ENCODE measurements at places on chromosomes 6 and 20. TPM values are rescaled to one million over a fixed set of nuclear protein-coding genes. Genes with fewer than 3 reads are reported as not detected.

DEFB124 gene
- not detected for total RNA-seq

KIAA0408 gene
- 1.1 TPM for total RNA-seq

CNKSR3 gene
- 7.7 TPM for total RNA-seq

HS3ST5 gene
- not detected for total RNA-seq

DEFB113 gene
- not detected for total RNA-seq

ARHGAP18 gene
- total RNA-seq, result 32.9 TPM

RBM24 gene
- 1.7 TPM for total RNA-seq

HCK gene
- total RNA-seq, result 0.65 TPM

MATN4 gene
- not detected for total RNA-seq

C6orf15 gene
- not detected for total RNA-seq

LRP11 gene
- total RNA-seq, result 96.8 TPM

CYP21A2 gene
- total RNA-seq, result not detected

ZNF831 gene
- not detected for total RNA-seq

PRR3 gene
- 7.2 TPM for total RNA-seq

MAS1 gene
- total RNA-seq, result not detected

RGS17 gene
- total RNA-seq, result 2.6 TPM

PDE7B gene
- total RNA-seq, result 50.4 TPM

UNC93A gene
- not detected for total RNA-seq

GPX5 gene
- total RNA-seq, result not detected

QRSL1 gene
- 12.3 TPM for total RNA-seq

EGFL8 gene
- total RNA-seq, result 0.97 TPM

SUN5 gene
- total RNA-seq, result not detected

RSPH9 gene
- 1.3 TPM for total RNA-seq

RIN2 gene
- total RNA-seq, result 141 TPM

VSX1 gene
- not detected for total RNA-seq

OR2J3 gene
- not detected for total RNA-seq

SERPINB1 gene
- 20.8 TPM for total RNA-seq

ZC3H12D gene
- total RNA-seq, result 0.24 TPM

COL9A1 gene
- not detected for total RNA-seq

FERMT1 gene
- 3.8 TPM for total RNA-seq

SPAG4 gene
- 2.1 TPM for total RNA-seq

LAMA2 gene
- 114 TPM for total RNA-seq

RIPOR3 gene
- 50.8 TPM for total RNA-seq

WFDC12 gene
- not detected for total RNA-seq

FAM83C gene
- under 0.01 TPM for total RNA-seq

LKAAEAR1 gene
- not detected for total RNA-seq

SPATS1 gene
- total RNA-seq, result not detected

GFOD1 gene
- 3.7 TPM for total RNA-seq

Measured in hair follicle dermal papilla cell (primary cell).